ENCODE measurements at places on chromosomes 6 and 20.
A peak's percentile ranks its signal among the peaks of the same experiment; 100 is the strongest.

- H3K36me3 ChIP-seq: no peaks in the 10 kb centered on the region
- no peaks in the 10 kb centered on the region for H3K27me3 ChIP-seq
- no peak overlapping the region for H3K27ac ChIP-seq
- no peak for DNase-seq
- H3K4me1 ChIP-seq: no peaks in the 10 kb centered on the region
Observed at GRCh38 chr6:134928151-134928900, 21.6 kb downstream of the ALDH8A1 start.

GRCh38 chr6:41560431-41561192 lies 14.4 kb downstream of the FOXP4 start:
- no peaks in the 10 kb centered on the region for H3K27me3 ChIP-seq
- no peaks in the 10 kb centered on the region for H3K36me3 ChIP-seq
- peak overlapping the region; percentile 14 for H3K4me3 ChIP-seq
- peak overlapping the region; percentile 87 for H3K27ac ChIP-seq
- peaks cover 38% of the 10 kb centered on the region for H3K4me1 ChIP-seq

DNA sequence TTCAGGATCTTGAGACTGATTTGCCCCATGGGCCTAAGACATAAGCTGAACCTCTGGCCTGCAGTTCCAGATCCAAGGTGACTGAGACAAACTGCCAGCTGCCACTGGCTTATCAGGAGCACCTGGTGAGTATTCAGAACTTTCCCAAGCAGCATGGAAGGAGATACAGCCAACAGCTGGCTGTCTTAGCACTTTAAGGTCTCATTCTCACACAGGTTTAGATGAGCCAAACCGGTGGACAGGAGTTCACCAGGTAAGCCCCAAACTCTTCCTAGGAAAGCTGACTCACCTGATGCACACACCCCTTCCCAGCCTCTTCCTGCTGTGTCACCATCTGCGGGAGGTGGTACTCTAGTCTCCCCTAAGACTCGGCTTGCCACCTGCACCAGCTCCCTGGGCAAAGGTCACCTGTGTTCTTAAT lies at the start of gene BANF2:
Gene BANF2 (plus strand): TSS at position 36 of the 421 bp plus-strand sequence. CDS start 25,060 bp downstream, outside the sequence.
- H3K4me1 ChIP-seq: peaks cover 33% of the 10 kb centered on the region
- peak; percentile 88 for DNase-seq
- peak within 1 kb of the TSS; percentile 56 for H3K27ac ChIP-seq
- H3K27me3 ChIP-seq: no peaks in the 10 kb centered on the region
- H3K4me3 ChIP-seq: no peak within 1 kb of the TSS

- peak overlapping the region; percentile 93 for H3K4me3 ChIP-seq
- no peaks in the 10 kb centered on the region for H3K36me3 ChIP-seq
- H3K27me3 ChIP-seq: no peaks in the 10 kb centered on the region
- peak overlapping the region; percentile 92 for H3K27ac ChIP-seq
- DNase-seq: peak; percentile 40
- H3K4me1 ChIP-seq: no peaks in the 10 kb centered on the region
Observed at GRCh38 chr6:131062241-131063027, 611 bp downstream of the EPB41L2 start.

- no peak for DNase-seq
- H3K27ac ChIP-seq: no peak overlapping the region
- H3K27me3 ChIP-seq: no peaks in the 10 kb centered on the region
- no peak overlapping the region for H3K4me3 ChIP-seq
Observed at GRCh38 chr20:12660918-12661317, 347.9 kb upstream of the SPTLC3 start.

GRCh38 chr6:165817771-165818170 lies 154.7 kb upstream of the PDE10A start:
- H3K36me3 ChIP-seq: no peaks in the 10 kb centered on the region
- H3K4me3 ChIP-seq: no peak overlapping the region
- DNase-seq: no peak
- H3K27me3 ChIP-seq: peaks cover 4% of the 10 kb centered on the region

DNA sequence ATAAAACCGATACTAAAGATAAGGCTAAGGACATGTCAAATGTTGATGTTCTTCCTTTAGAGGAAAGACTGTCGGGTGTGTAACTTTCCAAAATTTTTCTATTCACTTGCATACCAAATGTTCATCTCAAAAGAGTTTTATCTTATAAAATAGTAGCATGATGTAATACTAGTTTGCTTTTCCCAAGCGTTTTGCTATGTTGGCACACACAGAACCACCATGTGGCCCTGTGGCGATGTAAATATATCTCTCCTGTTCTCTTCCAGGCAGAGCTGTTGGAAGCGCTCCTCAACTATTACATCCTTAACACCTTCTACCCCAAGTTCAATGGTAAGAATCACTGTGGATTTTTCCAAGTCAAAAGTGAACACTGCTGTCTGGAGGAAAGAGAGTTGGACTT lies 26.5 kb downstream of the LBP start:
- no peaks in the 10 kb centered on the region for H3K27me3 ChIP-seq
- H3K27ac ChIP-seq: no peak overlapping the region
- no peaks in the 10 kb centered on the region for H3K4me1 ChIP-seq
